ENCODE measurements at places on chromosomes 2 and 18. TPM values are rescaled to one million over a fixed set of nuclear protein-coding genes. Genes with fewer than 3 reads are reported as not detected.

EMILIN1 gene
- polyA plus RNA-seq = 347 TPM

SLC40A1 gene
- 33.5 TPM for polyA plus RNA-seq

CAPN13 gene
- 1.8 TPM for polyA plus RNA-seq

TXNDC2 gene
- polyA plus RNA-seq = 0.08 TPM

KCMF1 gene
- polyA plus RNA-seq = 42.7 TPM

Data from urinary bladder (tissue), 4 donors.